ENCODE measurements at places on chromosomes 12 and 14.

- DNase-seq = peak; percentile 11
Observed at GRCh38 chr12:124872068-124872719, 8.5 kb upstream of the SCARB1 start.

DNA sequence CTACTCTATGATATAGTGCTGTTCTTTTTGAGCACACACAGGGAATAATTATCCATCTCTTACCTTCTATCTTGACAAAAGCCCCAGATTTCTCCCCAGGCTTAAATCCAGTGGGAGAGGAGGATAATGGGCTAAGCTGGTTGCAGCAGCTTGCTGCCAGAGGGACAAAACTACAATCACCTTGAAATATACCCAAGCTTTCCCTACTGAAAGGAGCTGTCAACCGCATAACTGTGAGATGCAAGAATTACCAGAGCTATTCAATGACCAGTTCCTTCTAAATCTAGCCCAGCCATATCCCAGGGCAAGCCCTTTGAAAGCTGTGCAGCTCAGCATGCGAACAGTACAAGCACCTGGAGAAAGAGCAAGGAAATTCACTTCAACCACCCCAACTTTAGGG lies 943 bp upstream of the MGAT4C start:
- no peak for DNase-seq

DNA sequence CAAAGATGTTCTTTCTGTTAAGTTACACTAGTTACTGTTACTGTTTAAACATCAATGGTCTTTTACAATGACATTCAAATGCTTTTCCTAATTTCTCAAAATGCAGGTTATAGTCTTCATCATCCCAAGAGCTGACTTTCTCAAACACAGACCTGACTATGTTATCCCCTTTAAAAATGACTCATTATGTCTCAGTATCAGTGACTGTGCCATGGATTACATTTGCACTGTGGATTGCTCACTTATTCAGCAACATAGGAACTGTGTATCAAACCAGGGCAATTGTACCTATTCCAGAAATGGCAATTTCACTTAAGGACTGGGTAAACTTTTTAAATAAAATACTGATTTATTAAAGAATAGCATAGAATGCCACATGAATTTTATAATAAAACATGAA lies 630.2 kb upstream of the NOVA1 start:
- no peak for DNase-seq

DNA sequence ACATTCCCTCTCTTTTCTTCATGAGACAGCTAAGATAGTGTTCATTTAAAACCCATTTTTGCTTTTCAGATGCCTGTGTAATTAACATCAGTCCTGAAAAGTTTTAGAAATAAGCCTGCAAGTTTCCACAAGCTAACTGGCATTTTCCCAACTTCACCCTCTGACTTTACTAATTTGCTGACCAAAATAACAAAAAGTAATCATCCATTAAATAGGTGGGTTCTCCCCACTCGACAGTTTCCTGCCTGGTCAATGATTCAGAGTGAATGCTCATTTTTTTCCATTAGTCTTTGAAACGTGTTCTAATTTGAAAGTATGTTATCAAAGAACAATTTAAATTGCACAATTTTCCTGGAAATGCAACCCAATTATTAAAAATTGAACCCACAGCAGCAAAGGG lies 23.6 kb downstream of the NELL2 start:
- no peak for DNase-seq

DNA sequence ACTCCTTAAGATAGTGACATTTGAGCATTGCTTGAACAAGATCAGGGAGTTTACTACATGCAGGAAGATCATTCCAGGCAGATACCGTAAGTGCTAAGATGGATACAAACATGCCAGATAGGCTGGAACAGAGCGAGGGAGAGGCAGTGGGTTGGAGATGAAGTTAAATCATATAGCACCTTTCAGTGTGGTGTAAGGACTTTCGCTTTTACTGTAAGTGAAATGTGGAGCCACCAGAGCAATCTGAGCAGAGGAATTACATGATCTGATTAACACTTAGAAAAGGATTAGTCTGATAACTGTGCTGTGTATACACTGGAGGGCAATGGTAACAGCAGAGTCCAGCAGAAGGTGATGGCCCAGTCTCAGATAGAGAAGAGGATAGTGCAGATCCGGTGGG lies 163.0 kb upstream of the SSTR1 start:
- DNase-seq = no peak

DNA sequence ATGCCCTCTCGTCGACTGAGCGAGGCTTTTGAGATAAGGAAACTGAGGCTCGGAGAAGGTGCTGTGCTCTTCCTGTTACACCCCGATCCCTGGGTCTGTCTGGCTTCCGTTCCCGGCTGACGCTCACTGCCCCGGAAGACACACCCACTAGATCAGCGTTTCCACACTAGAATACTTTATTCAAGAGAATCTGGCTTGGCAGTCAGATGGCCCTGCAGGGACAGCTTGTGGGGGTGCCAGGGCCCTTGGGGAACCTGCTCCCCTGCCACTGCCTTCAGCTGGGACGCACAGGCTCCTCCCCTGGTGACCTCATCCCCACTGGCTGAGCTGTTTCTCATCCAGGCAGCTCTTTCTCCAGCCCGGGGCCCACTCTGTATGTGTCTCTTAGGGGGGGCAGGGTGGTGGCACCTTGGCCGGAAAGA lies 13.7 kb downstream of the PGF start:
- DNase-seq = no peak

DNA sequence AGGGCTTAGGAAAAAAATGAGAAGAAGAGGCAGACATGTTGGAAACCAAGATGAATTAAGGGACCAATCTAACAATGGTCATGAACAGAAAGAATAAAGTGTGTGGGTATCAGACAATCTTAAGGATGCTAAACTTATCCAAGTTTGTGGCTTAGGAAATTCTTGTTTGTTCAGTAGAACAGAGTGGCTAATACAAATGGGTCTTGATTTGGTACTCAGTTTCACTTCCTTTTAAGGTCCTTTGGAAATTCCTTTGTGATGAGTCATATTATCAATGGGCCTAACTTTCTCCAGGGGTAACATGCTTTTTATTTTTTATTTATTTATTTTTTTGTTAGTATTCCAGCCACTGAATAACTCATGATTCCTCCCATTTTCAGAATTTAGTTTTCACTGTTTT lies 1154.7 kb upstream of the FLRT2 start:
- no peak for DNase-seq

- DNase-seq = no peak
Observed at GRCh38 chr14:51957950-51958349, 31.4 kb upstream of the RTRAF start.

DNA sequence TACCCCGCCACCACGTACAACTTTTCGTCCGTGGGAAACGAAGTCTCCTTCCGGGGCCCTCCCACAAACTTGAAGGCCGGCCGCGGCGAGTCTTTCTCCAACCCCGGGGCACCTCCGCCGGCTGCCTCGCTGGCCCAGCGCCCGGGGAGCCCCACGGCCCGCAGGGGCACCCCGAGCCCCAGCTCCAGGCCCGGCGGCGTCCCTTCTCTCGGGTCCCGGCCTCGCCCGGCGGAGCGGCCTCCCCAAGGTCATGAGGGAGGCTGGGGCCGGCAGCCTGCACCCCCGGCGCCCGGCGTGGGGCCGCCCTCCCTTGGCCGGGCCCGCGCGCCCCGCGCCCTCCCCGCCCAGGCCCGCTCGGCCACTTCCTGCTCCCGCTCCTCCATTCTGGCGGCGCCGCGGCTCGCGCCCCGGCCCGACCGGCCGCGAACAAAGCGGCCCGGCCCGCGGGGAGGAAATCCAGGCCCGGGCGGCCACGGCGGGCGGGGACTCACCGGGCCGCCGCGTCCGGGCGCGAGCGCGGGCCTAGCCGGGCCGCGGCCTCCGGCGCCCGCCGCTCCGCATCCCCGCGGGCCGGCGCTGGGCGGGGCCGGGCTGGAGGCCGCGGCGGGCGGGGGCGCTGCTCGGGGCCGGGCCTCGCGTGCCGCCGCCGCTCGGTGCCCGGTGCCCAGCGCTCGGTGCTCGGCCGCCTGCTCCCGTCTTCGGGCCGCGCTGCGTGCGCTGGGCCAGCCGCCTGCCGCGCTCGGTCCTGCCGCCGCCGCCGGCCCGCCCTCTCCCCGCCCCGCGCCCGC lies at the start of gene AKT1:
AKT1 (minus strand) TSS at position 756 of the 788 bp plus-strand sequence. CDS start 3,105 bp downstream, outside the sequence.
- peak; percentile 32 for DNase-seq

GRCh38 chr12:97877404-97877803 lies 414.8 kb downstream of the RMST start:
- no peak for DNase-seq

GRCh38 chr14:94548131-94548998 lies 12.9 kb upstream of the SERPINA4 start:
- no peak for DNase-seq

GRCh38 chr12:58416236-58416635 lies 474.9 kb downstream of the ATP23 start:
- DNase-seq = no peak

DNA sequence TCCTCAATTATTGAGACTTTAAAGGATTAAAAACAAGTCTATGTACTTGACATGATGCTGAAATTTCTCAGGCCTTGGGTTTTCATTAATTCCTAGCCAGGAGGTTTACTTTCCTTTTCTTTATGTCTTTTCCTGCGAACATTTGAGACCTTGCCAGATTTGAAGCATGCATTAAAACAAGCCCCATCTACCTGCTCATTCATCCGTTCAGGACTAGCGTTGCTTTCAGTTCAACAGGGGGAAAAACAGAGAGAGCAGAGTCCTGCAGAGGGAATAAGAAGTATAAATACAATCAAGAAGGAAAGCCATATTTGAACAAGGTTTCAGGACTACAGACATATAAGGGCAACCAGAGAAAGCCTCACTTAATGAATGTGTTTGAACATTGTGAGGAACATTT lies 542.4 kb downstream of the DIO2 start:
- DNase-seq = no peak

- DNase-seq = no peak
Observed at GRCh38 chr12:2009623-2010022, 5.4 kb upstream of the DCP1B start.

DNA sequence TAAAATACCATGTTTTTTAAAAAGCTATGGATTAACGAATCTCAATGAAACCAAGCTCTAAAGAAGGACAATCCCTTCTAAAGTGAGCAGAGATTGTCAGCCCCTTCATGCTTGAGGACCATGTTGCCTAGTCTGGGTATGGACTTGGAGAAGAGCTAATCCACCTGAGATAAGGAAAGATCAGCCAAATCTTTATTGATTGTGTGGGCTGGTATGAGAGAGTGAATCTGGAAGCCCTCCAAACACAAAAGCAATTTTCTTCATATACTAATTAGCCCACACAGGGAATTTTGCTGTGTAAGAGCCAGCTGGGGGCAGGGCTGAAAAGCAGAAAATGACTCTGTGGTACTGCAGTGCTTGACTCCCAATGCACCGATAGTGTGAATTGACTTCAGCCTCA lies 47.4 kb upstream of the DICER1 start:
- DNase-seq = no peak

DNA sequence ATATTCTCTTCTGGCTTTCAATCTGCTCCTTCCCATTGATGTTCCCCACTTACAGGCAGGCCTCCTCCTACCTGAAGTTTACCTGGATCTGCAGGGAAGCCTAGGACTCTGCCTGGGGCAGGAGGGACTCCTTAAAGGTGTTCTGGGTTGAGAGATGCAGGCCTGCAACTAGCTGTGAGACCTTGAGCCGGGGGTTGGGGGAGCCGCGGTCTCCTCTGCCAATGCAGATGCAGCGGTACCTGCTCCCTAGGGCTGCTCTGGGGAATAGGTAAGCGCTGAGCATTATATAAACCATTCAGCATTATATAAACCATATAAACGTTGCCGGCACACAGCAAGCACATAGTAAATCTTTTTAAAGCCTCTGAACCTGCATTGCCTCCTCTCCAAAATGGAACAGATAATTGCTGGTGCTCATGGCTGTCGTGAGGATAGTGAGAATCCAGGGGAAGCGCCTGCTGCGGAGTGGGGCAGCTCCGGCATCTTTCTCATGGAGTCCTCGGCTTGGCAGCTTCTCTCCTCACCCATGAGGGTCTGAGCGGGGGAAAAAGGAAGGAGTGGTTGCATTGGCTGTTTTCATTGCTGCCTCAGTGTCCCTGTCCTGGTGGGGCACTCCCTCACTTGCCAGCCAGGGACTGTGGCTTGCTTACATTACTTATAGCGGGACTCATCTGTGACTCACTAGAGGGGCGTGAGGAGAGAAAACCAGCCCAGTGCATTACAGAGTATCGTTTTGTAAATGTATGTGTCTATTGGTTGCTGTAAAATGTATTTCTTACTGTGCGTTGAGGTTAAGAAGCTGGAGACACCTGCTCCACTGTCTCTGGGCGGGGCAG lies 12.5 kb upstream of the KRT80 start:
- DNase-seq = no peak

Data from small intestine (tissue), 16 donors.